ENCODE measurements at places on chromosomes 12 and 14.

DNA sequence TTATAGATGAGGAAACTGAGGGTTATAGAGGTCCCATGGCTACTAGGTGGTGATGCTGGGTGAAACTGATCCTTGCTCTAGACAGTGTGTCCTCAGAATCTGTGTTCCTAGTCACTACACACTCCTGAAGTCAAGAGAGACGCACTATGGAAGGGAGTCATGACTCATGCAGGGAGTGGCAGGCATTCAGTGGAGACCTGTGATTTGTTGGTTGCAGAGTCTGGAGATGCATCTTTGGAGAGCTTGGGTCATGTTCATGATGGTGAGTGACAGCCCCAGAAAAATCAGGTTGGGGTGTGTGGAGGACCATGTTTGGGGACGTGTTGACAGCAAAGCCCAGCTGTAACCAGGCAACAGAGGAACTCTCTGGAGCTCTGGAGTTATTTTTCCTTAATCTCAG lies 38.0 kb upstream of the FBXO21 start:
- DNase-seq = no peak

DNA sequence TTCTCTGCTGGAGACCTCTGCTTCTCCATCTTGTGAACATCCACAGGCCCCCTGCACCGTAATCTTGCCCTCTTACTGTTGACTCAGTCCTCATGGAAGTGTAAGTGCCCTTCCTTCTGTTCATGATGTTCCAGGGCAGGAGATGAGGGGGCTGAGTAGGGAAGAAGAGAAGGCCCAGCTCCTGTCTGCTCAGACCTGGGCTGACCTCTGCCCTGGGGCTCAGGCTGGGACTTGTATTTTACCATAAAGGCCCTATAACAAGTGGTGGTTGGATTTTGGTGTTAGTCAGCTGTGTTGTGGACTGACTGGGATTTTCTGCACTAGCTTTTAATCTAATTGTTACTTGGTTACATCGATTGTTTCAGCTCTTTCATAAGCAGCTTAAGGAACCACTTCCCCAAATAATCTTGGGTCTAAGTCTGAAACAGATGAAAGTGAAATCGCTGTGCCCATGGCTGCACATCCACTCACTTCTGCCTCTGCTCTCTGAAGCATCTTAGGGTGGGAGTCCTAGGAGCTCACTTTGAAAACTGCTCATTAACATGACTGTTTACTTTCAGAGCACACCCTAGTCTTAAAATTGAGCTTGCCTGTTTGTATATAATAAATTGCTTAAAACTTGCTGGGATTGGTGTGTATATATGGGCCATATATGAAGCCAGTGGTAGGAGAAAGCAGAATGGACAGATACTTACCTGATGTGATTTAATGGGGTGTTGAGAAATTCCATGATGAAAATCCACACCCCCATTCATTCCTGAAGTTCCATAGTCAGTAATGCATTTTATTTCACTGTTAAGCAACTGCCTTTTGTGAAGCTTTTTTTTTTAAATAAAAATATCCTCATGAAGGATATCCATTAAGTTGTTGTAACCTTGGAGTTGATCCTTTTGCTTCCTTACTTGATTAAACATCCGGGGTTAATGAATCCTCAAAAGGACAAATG lies 17.7 kb downstream of the C12orf71 start:
- no peak for DNase-seq

- no peak for DNase-seq
Measured at GRCh38 chr14:37544407-37544806, 50.6 kb downstream of the FOXA1 start.

DNA sequence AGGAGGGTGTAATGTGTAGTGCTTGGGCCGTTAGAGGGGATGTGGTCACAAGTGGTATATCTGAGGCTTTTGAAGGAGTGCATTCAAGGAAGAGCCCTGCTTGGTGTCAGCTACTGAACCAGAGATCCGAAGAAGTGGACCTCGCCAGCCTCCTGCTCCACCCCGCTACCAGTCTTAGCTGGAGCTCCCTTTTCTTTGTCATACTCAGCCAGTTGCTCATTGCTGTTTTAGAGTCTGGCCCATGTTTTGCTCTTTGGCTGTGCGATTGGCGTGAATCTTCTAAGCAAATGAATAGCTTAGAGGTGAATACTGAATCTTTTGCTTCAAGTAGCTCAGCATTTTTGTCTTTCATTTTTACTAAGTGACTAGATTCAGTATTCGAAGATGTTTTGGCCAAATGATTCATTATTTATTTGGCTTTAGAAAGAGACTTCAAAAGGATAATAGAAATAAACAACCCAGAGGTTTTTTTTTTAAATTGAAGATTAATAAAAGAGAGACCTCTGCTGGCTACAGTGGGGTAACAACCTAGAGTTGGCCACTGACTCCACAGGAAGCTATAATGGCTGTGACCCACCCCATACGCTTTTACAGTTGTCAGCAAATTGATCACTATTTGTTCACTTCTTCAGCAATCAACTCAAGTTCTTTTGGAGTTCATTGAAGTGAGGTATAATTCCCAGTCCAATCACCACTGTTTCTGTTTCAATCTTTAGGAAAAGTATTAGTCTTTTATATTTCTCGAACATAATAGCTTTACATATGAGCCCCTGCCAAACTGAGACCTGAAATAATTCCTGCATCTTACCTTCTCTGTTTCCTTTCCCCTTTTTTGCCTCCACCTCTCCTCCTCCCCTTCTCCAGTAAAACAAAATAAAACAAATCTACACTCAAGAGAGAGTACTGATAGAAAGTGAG lies 19.9 kb downstream of the CDKN1B start:
- no peak for DNase-seq

DNA sequence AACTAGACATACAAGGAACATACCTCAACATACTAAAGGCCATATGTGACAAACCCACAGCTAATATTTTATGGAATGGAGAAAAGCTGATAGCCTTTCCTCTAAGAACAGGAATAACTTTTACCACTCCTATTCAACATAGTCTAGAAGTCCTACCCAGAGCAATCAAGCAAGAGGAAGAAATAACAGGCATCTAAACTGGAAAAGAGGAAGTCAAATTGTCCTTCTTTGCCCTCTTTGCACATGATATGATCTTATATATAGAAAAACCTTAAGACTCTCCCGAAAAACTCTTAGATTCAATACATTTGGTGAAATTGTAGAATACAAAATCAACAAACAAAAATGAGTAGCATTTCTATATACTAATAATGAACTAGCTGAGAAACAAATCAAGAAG lies 110.0 kb downstream of the ATP23 start:
- no peak for DNase-seq

DNA sequence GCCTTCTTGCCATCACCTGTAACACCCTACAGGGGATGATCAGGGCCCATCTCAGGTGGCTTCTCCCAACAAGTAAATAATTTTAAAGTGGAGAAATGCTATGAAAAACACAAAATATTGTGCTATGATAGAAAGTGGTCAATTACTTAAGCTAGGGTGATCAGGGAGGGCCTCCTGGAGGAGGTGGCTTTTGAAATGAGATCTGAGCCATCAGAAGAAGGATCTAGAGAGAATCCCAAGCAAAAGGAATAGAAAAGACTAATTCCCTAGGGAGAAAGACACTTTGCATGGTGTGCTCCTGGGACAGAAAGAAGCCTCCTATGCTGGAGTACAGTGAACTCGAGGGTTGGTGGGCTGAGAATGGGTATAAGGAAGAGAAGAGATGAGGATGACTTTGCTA lies 7.5 kb upstream of the C14orf132 start:
- DNase-seq = no peak

GRCh38 chr12:131380965-131381705 lies 329.8 kb upstream of the SFSWAP start:
- DNase-seq = no peak

DNA sequence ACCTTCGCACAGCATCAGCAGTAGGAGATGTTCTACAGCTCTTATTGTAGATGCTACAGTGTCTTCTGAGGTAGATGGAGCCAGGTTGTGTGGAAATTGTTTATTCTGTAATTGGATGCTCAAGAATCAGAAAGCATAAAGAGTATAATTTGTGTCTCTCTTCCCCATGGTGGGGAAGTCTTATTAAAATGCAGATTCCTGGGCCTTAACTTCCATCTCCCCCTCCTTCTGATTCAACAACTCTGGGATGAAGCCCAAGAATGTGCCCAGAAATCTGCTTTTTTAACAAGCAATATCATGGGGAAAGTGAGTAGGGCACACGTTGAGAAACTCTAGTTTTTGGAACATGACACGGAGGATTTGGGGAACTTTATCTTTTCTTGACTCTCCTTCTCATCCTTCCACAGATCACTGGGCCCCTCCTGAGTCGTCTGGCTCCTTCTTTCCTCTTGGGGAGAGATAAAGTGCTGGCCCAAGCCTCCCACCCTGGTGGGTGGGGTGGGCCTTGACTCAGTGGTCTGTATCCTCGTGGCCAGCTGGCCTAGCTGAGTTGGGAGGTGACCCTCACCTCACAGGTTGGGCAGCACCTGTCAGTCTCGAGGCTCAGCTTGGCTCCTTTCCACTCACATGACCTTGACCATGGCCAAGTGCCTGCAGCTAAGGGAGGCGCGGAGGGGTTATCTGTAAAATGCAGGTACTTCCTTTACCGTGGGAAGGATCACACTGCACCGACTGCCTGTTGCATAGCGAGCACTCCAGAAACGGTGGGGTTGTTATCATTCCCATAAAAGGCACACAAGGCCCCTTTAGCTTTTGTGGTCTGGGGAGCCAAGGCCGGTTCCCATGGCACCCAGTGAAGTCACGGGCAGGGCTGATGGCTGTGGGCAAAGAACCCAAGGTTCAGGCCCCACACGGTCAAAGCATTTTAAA lies 141.9 kb downstream of the CHST11 start:
- no peak for DNase-seq

DNA sequence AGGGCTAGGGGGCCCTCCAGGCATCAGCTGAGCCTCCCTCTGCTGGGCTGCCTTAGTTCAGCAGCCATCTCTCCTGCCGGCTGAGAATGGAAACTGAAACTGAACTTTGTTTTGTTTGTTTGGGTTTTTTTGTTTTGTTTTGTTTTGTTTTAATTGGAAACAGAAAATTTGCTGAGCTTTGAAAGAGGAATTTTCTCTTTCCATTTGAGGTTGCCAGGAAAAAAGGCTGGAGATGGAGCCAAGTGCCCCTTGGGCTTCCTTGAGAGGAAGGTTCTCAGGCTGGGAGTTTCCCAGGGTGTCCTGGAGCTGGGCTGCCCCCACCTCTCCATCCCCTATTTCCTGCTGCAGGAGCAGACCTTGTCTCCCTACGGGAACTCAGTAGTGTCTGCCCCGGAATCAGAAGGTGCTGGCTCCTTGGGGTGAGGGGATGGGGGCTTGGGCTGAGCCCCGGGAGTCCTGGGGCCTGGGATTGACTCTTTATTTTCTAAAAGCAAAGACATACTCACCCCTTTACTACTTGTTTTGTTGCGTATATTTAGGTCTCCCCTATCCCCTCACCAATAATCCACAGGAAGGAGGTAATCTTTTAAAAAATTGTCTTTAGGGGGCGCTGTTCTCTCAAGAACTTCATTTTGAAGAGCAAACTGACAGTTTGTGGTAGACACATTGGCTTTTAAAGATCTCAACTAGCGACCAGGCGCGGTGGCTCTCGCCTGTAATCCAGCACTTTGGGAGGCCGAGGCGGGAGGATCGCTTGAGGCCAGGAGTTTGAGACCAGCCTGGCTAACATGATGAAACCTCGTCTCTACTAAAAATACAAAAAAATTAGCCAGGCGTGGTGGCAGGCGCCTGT lies 21.3 kb upstream of the OASL start:
- peak; percentile 75 for DNase-seq

- DNase-seq = no peak
Measured at GRCh38 chr12:27177706-27178105, 66.4 kb upstream of the STK38L start.

DNA sequence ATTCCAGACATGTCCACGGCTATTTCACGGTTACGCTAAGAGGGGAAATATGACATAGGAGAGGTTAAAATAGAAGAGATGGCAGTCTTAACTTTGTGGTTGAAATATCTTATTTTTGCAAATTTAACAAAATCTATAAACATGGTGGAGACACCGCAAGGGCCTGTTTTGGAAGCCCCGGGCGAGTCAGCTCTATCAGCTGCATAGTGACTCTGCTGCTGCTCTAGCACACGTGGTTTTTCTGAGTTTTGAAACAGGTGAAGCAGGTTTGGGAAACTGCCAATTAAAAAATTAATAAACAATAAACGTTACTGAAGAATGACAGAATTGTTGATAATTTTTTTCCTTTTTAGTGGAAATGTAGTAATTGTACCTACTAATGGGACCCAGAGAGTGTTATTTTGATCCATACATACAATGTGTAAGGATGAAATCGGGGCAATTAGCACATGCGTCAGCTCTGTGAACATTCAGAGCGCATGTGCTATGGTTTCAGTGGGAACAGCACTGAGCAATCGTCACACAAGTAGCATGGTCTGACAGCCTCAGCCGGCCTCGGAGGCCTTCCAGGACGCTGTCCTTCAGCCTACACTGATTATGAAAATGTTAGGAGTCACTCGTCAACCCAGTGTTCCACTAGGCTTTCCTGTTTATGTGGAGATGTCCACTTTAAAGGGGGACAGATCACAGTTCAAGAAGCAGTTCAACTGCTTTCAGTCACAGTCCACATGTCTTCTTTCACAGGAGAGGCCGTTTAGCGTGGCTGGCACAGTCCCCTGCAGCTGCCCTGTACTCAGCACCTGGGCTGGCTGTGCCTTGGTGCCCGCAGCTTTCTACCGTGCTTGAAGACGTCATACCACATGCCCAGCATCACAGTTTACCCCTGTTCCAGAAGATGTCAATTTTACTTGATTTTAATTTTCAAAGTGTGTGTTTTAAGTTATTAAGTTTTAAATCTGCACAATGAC lies 51.8 kb downstream of the MOK start:
- no peak for DNase-seq

DNA sequence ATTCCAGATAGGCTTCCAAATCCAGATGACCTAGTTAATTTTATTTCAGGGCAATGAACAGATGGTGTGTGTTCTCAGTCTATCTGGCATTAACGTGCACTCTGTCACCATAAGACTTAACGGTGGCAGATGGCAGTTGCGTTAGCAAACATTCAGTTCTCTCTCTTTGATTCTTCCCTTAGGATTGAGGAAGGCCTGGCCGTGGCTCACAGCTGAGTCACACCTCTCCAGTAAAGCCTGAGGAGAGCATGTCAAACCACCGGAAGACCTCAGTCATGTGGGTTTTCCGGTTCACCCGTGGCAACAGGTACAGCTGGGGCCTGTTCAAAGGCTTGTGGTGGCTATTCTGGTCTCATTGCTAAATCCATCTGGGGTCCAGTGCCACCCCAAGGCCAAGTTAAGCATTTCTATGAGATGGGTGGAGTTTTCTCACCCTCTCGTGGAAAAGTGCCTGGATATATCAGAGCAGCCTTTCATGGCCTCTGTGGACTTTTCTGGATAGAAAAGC lies 545.1 kb upstream of the ATP2B1 start:
- DNase-seq = peak; percentile 89

DNA sequence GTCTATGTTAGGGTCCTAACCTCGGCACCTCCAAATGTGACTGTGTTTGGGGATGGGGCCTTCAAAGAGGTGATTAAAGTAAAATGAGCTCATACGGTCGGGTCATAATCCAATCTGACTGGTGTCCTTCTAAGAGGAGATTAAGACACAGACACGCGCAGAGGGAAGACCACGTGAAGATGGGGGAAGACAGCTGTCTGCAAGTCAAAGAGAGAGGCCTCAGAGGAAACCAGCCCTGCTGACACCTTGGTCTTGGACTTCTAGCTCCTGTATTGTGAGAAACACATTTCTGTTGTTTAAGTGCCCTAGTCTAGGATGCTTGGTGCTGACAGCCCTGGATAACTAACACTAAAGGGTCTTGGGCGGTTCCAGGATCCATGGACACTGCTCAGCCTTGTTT lies 109.6 kb downstream of the DICER1 start:
- DNase-seq = no peak
